G401 (cell line): ENCODE measurements at places on chromosomes 4 and X.

DNA sequence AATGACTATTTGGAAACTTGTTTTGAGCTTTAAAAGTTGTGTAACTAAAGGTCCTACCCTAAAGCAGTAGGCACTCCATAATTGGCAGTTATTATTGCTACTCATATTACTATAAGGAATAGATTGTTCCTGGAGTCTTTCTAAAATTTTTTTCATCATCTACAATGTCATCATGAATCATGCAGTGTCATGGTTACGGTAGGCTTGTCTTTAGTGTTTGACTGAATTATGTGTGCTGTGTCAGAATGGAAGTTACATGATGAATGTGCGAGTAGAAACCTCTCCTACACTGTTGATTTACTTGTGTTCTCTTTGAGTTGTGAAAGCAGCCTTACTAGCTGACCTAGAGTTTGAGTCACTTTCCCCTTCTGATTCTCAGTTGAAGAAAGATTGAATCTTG, 1099.9 kb downstream of the RAPGEF2 start:
- DNase-seq: no peak

GRCh38 chr4:4555916-4556315, 14.1 kb upstream of the STX18 start:
- peak; percentile 65 for DNase-seq

DNA sequence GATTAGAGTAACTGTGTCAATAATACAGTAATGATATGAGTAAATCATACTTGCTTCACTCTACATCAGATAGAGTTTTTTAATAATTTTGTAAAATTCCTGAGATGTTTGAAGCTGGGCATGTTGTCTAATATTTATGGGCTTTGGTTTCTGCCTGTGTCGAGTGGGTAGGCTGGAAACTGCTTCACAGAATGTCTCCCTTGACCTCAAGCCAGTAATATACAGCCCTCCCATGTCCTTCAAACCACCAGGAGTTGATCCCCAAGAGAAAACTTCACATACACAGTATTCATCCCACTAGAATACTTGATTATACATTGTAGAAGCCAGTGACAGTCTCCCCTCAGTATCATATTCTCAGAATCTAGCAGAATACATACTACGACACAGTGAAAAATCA, 284.8 kb upstream of the TENM3 start:
- DNase-seq: no peak

DNA sequence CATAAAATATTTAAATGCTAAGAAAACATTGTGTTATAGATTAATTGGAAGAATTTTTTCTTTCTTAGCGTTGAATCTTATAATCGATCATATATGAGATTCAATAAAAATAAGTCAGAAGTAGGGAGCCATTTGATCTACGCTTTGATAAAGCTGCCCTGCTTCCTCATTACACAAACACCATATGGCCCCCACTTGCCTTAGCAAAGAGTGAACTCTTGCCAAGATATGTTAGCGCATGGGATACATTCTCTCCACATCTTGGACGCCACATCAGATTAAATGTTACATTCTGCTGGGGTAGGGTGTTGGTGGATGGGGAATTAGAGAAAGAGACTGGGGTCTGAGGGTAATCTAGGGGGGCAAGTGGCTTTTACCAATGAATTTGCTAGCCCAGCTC, 207.7 kb upstream of the MID1 start:
- no peak for DNase-seq

DNA sequence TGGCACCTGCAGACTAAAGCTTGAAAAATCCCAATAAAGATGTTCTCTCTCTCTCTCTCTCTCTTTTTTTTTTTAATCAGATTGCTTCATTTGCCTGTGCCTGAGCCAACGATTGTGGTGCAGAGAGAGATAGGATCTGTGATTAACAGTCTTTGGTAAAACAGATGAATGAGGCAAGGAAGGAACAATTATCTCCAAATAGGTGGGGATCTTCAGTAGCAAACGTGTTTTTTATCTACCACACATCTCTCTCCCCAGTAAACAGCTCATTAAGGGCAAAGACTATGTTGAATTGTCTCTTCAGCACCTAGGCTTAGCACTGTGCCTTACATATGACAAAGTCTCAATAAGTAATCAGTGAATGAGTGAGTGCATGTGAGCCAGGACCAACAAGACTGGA, 96.3 kb downstream of the SMIM20 start:
- no peak for DNase-seq

- DNase-seq: no peak
Measured at GRCh38 chr4:38787693-38788092, 4.9 kb upstream of the TLR10 start.

GRCh38 chr4:30122711-30123110, 597.5 kb upstream of the PCDH7 start:
- no peak for DNase-seq

DNA sequence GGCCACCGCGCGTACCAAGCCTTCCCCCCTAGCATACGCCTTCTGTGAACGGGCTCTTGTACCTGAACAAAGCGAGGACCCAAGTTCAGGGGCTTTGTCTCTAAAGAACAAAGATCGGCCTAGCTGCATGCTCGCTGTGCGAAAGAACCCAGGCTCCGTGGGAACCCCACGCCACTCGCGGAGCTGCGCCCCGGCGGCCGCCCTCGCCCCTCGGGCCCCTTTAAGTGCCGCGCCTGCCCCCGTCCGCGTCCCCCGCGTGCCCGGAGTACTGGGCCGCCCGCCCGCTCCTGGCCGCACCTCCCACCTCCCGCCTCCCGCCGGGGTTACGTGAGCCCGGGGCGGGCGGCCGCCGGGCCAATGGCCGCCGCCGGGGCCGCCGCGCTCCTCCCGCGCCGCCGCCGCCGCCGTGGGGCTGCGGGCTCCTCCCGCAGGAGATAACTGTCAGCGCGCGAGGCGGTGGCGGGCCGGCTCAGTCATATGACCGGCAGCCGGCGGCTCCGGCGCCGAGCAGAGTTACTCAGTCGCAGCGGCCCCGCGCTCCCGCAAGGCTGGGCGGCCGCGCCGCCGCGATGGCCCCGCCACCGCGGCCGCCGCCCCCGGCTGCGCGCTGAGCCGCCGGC, at the start of gene FNIP2:
Gene FNIP2, plus strand, starts transcription at position 472 of the 620 bp plus-strand sequence. CDS start 187 bp downstream, outside the sequence.
- DNase-seq: peak; percentile 84

DNA sequence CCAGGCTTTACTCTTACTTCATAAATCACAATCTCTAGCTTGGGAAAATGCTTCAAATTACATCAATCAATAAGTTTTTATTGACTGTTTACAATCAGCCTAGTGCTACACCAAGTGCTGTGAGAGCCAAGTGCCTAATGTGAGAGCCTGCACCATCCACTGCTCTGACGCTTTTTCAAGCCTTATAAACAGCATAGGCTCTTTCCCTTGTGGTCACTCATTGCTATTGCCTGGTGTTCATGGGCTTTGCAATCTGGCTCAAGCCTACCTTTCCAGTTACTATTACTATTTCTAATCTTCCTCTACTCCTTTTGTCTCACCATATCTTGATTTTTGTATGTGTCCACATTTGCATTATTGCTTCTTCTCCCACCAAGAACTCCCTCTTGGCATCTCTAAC, 77.0 kb downstream of the REELD1 start:
- no peak for DNase-seq

DNA sequence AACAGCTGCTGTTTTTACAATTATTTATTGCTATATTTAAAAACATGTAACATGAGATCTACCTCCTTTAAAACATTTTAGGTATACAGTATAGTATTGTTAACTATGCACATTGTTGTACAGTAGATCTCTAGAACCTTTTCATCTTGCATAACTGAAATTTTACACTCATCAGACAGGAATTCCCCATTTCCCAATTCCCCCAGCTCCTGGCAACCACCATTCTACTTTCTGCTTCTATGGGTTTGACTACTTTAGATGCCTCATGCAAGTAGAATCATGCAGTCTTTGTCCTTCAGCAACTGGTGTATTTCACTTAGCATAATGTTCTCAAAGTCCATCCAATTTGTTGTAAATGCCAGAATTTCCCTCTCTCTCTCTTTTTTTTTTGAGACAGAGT, 9.7 kb upstream of the LSM6 start:
- no peak for DNase-seq

DNA sequence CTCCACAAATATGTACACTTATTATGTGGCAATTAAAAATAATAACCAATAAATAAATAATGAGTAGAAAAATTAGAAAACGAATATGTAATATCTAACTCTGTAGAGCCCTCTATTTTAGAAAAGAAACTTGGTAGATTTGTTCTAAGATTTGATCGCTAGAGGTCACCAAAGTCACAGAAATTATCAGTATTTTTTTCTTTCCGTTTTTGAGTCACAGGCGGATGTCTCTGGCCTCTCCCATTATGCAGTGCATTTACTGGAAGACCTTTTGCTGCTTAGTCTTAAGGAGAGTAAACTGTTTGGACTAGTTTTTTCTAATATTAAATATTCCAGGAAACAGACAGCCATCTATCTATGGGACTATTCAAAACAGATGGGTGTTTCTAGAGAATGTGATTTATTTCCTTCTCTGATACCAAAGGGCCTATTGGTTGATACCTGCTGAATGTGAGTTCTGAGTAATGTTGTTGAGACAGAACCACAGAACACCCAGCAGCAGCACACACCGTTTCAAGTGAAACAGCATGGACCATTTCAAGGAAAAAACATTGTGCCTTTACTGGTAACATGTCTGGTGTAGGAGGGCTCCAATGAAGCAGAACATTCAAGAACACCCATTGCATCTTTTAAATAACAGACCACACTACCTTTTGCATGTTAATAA, 34.0 kb upstream of the GYPA start:
- peak; percentile 68 for DNase-seq
